ENCODE measurements at places on chromosomes 4 and X. TPM values are rescaled to one million over a fixed set of nuclear protein-coding genes. Genes with fewer than 3 reads are reported as not detected.

DUSP9 gene
- total RNA-seq = not detected

DNA sequence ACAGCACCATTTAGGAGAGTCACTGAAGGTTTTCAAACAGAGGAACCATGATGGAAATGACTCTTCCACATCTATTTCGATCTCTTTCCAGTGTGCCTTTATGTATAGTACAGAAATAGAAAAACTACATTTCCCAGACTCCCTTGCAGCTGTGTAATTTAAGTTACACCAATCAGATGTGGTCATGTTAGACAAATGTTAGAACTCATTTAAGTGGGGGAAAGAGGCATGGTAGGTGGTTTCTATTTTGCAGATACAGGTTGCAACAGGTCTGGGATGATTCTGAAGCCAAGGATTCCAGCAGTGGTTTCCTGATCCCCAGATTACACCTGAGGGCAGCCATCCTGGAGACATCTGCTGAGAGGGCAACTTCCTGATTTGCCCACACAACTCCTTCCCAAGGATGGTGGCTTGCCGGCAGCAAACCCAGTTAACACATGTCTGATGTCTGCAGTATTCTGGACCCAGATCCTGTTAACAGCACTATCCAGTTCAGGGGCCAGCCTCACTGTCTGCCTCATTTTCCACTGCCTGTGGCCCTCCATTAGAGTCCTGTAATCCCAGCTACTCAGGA lies 38.7 kb upstream of the PDK3 start:
- no peak for DNase-seq

ARHGAP4 gene
- 24.2 TPM for total RNA-seq

- DNase-seq = no peak
Observed at GRCh38 chr4:86536151-86536550, 58.0 kb upstream of the PTPN13 start.

DNA sequence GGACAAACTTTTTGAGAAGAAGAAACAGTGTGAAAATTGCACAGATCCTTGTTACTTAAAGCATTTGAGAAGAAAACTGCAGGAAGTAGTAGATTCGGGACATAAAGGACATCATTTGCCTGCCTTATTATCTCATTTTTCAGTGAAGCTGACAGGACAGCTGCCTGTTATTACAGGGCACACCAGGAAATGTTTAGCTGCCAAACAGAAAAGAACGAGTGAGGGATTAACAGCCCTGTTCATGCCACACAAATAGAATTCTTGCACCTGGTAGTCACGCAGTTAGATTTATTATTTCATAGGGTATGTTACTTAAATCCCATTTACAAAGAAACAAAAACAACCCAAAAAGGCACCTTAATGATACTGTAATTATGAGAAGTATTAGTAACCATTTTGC lies 100.6 kb downstream of the CHIC2 start:
- no peak for DNase-seq

DNA sequence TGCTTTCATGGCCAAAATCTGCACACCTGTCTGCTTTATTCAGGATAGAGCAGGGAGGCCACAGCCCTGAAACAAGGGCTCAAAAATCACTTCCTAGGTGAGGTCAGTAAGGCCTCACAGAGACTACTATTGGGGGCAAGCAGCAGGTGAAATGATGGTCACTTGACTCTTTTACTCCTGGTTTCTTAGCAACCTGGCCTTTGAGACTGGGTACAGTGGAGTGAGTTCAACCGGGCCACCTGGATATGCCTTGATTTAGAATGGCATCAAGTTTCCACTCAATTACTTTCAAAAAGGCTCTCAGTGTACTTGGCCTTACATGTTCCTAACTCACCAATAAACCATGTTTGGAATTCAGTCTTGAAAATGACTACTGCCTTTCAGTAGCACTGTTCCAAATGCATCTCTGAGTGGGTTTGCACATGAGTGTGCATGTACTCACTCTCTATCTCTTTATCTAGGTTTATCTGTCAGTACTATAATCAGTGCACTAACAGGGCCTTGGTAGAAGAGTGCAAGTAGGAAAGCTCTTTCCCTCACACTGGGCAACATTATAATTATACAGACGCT lies 388.2 kb downstream of the OPHN1 start:
- DNase-seq = no peak

DNA sequence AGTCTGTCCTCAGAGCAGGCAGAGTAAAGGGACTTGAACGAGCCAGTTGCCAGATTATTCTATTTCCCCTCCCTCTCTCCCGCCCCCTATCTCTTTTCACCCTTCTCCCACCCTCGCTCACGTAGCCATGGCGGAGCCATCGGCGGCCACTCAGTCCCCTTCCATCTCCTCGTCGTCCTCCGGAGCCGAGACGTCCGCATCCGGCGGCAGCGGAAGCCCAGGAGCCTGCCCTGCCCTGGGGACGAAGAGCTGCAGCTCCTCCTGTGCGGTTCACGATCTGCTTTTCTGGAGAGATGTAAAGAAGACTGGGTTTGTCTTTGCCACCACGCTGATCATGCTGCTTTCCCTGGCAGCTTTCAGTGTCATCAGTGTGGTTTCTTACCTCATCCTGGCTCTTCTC lies 106.2 kb upstream of the SMAD1 start:
- no peak for DNase-seq

HS3ST1 gene
- total RNA-seq = 0.87 TPM

SLC6A14 gene
- total RNA-seq = not detected

DNA sequence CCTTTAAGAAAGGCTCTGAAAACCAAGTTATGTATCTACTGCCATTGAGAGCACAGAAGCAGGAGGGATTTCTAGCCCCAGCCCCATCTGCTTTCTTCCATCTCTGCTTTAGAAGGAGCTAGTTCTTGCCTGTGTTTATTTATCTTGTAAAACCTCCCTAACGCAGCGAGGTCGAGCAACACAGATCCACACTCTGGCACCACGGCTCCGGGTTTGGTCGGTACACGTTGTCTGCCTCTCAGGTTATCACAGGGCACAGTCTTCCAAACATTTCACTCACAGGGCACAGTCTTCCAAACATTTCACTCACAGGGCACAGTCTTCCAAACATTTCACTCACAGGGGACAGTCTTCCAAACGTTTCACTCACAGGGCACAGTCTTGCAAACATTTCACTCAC lies 69.7 kb upstream of the TLR3 start:
- no peak for DNase-seq

OCIAD2 gene
- 58.9 TPM for total RNA-seq

DNA sequence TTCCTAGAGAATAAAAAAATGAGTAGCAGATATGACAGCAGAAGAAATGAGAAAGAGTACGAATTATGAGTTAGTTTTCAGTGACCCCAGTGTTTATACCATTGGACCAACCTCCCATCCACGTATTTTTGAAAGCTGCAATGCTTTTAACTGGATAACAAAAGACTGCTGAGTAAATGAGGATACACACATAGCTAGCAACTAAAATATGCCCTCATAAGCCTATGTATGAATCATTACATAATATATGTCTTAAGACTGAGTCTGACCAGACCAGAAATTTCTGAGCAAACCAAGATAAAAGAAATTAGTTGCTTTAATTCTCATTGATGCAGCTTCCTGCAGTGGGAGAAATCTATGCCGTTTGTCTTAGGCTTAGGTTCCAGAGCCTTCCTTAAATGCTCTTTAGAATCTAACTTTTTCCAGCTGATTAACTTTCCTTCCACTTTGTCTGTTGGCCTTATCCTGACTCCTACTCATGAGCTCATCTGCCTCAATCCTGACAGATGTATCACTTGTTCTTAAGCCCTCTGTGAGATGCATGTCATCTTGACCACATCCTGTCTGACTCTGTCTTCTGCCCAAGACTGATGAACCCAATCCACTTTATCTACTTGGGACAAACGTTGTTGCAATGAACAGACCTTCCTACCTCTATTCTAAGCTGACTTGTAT lies 301.4 kb upstream of the AADAT start:
- no peak for DNase-seq

PARM1 gene
- total RNA-seq = 0.06 TPM

- DNase-seq = no peak
Observed at GRCh38 chrX:132876523-132877338, 81.7 kb downstream of the HS6ST2 start.

- no peak for DNase-seq
Observed at GRCh38 chr4:4893721-4894120, 34.3 kb downstream of the MSX1 start.

DNA sequence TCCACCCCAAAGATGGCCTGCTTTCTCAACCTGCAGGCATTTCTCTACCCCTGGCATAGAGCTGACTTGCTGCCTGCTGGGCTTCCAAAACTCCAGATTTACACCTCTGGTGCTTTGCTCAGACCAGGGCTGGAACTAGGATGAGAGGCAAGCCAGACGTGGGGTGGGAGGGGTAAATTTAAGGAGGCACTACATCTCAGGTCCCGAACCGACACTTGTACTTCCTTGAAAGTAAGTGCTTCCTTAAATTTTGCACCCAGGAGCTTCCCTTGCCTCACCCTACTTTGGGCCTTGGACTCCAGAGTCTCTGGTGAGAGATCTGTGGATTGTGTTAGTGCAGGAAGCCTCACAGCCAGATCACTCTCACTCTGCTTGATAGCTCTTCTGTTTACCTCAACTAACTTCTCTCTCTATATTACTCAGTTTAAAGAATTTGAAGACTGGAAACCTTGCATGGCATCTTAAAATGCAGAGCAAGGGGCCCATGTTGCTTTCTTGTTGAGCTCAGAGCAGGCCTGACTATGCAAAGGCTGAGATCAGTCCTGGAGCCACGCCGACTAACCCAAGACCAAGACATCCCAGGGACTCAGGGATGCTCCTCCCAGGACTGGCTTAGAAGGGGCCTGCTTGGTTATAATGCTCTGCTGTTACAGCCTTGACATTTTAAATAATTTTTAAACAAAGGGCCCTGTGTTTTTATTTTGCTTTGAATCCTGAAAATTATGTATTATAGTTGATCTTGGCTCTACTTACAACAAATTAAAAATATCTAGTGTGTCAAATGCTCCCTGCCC lies 145.0 kb upstream of the LEF1 start:
- no peak for DNase-seq

PNCK gene
- total RNA-seq = not detected

DNA sequence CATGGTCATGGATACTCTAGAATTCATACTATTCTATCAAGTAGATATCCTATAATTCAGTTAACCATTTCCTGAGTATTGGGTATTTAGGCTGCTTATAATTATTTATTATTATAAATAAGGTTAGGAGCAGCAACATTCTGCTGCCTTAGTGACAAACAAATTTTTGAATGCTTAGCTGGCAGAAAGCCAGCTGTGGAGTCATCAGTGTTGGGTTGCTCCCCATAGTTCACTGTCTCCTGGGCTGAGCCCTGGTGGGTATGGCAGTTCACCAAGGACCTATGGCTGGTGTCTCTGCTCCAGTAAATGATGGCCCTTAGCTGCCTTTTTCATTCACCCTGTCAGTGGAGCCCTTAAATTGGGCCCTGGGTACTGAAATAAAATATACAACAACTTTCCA lies 61.8 kb downstream of the SMARCA5 start:
- no peak for DNase-seq

DNA sequence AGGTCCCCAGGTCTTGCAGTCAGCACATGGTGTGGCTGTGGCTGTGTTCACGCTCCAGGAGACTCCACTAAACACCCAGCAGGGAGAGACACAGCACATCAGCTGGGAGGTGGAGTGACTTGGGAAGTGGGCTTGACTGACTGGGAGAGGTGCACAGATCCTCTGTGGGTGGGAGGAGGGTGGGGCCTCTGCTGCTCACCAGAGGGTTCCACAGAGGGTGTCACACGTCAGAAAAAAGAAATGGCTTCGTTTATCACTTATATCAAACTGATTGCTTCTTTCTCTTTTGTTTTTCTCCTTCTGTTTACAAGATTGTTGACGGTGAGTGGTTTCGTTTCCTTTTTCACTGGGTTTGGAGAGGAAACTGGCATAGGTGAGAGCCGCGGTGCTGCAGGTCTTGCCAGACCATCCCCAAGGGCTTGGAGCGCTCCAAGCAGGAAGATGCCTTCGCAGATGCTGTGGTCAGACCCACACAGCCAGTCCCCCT lies 24.8 kb upstream of the FAM193A start:
- DNase-seq = no peak

DNA sequence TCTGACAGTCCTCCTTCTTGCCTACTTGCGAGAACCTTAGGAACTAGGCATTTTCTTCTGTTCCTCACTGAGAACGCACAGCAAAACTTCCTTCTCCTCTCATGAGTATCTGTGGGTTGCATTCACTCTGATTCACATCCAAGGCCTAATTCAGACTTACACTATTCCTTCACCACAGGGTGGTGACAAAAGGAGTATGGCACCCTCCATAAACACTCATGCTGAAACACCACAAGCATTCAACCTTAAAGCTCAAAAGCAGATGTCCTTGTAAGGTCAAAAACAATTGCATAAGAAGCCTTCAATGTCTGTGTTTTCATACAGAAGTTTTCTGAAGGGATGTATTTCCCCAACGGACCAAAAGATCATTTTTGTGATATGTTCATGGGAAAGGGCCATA lies 147.3 kb downstream of the CORIN start:
- no peak for DNase-seq

- DNase-seq = no peak
Observed at GRCh38 chrX:136710325-136710951, 62.5 kb downstream of the CD40LG start.

Measured in glomerular endothelial cell (primary cell).